KG1 (cell line): ENCODE measurements at places on chromosomes 3 and 15.

DNA sequence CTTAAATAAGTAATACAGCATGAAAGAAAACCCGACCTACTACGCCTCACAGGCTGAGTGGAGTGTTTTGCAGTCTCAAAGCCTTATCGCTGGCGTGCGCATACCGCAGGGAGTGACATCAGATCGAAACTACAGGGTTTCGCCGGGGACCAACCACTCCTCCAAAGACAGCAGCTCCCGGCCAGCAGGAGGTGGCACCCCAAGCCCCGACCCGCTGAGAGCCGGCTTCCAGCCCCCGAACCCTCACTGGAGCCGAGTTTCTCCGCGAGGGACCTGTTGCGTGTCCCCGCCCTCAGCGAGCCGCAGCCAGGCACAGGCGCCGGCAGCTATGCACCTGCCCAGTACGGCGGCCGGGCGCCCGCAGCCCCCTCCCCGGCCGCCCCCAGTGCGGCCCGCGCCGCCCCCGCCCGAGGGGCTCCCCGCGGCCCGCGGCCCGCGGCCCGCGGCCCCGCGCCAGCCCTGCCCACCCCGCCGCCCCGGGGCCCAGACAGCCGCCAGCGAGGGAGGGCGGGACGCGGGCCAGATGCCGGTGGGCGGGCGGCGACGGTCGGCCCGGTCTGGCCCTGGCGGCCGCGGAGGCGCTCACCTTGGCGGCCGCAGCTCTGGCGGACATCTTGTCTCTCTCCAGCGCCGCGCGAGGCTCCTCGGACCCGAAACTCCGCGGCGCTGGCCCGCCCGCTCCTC, 710 bp downstream of the TJP1 start:
- DNase-seq = peak; percentile 3

DNA sequence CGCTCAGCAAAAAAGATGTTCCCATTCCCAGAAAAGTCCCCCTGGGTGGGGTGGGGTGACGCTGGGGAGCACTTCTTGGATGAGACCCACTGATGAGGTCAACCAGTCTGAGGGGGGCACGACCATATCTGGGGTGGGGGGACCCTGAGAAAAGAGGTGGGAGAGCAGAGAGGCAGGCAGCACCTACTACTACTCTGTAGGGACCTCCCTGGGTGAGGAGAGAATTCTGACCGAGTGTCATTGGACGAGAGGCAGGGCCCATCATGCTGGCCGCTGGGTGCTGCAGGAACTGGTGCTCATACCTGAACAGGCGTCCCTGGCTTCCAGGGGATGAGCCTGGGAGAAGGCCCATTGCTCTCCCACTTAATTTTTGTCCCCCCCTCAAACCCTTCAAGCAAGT, 158.8 kb downstream of the KLF13 start:
- DNase-seq = no peak

DNA sequence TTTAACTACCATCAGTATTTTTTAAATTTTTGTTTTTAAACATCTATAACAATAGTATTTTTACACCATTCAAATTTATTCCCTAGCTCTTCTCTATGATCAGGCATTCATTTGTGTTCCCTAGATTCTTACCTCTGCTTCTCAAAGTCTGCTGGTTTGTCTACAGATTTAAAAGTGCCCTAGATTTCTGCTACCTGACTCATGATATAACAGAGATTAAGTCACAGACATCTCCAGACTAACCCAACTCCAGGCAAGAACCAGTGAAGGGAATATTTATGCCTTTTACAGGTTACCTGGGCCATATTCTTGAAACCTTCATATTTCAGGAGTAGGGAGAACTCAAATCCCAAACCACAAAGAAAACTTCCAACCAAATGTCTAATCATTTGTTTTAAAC, 38.8 kb downstream of the ADAM10 start:
- DNase-seq = no peak

- DNase-seq = no peak
Observed at GRCh38 chr3:3154879-3155610, 24.4 kb downstream of the CRBN start.

- DNase-seq = no peak
Observed at GRCh38 chr3:123075359-123075758, 8.5 kb downstream of the PDIA5 start.

DNA sequence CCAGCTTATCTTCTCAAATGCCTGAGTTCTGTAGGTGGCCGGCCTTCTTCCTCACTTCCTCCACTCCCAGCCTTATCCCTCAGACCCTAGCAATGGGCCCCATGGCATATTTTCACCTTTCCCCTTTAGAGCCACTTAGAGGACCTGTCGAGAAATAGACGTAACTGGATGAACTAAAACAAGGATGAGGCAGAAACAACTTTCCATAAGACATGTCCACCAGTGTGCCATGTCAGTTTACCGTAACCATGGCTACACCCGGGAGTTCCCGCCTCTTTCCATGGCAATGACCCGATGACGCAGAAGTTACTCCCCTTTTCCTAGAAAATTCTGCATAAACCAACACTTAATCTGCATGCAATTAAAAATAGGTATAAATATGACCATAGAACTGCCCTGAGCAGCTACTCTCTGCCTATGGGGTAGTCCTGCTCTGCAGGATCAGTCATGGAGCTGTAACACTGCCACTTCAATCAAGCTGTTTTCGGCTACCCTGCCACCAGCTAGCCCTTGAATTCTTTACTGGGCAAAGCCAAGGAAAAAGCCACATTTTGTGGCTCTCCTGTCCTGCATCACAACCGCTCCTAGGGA, 55.1 kb upstream of the ZBTB38 start:
- no peak for DNase-seq

- no peak for DNase-seq
Observed at GRCh38 chr3:96970211-96970610, 155.8 kb downstream of the EPHA6 start.

GRCh38 chr15:68205558-68205944, 419 bp upstream of the CALML4 start:
- DNase-seq = no peak

DNA sequence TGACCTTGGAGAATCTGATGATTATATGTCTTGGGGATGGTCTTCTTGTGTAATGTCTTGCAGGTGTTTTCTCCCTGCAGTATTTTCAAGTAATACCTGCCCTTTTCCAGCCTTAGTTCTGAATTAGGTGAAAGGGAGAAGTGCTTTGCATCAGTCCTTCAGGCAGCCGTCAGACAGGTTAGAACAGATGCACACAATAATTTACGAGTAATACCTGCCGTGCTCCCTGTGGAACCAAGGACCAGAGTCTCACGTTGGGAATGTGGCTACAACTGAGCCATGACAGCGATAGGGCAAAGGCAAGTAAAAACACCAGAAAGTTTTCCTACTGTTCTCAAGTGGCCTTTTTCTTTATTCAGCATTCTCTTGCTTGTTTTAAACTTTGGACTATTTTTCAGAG, 69.1 kb downstream of the CHCHD6 start:
- no peak for DNase-seq

- DNase-seq = no peak
Observed at GRCh38 chr3:67569324-67569723, 85.1 kb downstream of the SUCLG2 start.

DNA sequence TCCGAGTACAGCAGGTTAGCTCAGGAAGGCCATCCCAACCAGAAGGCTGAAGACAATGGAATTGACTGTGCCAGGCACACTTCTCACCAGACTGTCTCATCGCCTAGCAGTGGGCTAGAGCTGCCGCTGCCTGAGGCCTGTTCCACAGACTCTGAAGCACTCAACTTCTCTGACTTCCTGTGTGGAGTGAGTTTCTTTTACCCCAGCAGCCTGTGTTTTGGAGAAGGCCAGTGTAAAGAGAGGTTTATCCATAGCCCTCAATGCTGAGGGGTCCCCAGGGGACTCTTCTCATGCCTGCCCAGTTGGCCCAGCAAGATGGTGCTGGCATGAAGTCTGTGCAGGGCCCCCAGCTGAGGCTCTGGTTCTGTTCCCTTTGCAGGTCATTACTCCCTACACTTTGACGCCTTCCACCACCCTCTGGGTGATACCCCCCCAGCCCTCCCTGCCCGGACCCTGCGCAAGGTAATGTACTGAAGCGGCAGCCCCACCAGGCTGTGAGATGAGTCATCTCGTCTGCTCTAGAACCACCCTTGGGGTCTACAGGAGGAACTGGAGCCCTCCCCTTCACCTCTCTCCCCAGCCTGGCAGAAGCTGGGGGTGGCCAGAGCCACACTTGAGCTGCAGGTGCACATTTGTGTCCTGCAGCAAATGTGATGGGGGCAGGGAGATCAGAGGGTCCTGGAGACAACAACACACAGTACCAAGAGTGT, 5.2 kb upstream of the MANF start:
- DNase-seq = no peak

DNA sequence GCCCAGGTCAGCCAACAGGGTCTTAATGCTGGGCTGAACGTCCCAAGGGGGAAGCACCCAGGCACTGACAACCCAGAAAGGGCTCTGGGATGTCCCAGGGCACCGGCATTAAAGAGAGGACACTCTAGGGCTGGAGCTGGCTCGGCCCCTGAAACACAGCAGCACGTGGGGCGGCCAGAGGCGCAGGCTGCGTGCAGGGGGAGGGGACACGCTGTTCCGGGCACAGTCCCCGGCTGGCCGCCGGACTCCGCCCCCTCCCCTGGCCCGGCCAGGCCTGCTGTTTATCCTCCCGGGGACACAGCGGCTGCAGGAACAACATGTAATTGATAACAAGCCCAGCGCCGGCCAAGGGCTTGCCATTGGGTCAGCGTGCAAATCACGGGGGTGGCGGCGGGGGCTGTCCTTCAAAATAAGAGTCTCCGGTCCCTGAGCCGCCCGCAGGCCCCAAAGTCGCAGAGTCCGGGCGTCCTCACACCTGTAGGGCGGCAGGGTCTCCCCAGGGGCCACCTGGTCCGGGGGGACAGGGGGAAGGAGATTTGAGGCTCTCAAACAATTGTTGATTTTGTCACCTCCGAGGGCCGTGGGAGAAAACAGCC, 1.3 kb downstream of the KLF15 start:
- DNase-seq = no peak

GRCh38 chr15:39110336-39110735, 470.5 kb upstream of the THBS1 start:
- no peak for DNase-seq

- no peak for DNase-seq
Observed at GRCh38 chr3:129673897-129674797, 67.7 kb upstream of the PLXND1 start.

- no peak for DNase-seq
Observed at GRCh38 chr15:35019404-35020327, 31.6 kb upstream of the ZNF770 start.

DNA sequence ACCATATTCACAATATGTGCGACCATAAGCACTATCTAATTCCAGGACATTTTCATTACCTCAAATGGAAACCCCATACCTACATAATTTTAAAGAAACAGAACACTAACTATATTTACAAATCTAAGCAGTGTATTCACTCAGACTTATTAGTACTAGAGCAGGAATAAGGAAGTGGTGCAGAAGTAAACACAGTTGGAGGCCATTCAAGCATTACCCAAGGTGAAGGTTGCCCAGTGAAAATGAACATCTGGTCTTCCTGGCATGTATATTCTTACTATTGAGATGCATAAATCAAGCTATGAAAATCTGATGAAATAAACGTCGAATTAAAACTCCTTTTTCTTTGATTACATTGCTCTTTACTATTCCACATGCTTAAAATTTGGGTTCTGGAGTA, 78.9 kb upstream of the TTC14 start:
- DNase-seq = no peak

DNA sequence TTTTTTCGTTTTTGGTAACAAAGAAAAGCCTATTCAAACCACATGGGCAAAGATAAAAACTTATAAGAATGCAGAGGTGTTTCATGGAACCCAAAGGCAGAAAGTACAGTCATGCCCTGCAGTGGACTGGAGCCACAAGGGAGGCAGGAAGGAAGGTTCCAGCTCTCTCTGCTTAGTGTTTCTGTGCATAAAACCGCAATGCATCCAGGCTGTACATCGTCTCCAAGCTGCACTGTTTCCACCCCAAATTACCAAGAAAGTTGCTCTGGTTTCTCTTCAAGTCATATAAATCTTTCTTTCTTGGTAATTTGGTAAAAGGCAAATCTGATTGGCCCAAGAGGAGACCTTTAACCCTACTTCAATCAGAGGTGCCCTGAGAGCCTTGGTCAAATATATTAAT, 15.8 kb downstream of the TRAT1 start:
- no peak for DNase-seq

- no peak for DNase-seq
Observed at GRCh38 chr3:70250492-70250891, 61.9 kb downstream of the MDFIC2 start.

- DNase-seq = no peak
Observed at GRCh38 chr3:107798381-107798780, 275.6 kb downstream of the BBX start.

DNA sequence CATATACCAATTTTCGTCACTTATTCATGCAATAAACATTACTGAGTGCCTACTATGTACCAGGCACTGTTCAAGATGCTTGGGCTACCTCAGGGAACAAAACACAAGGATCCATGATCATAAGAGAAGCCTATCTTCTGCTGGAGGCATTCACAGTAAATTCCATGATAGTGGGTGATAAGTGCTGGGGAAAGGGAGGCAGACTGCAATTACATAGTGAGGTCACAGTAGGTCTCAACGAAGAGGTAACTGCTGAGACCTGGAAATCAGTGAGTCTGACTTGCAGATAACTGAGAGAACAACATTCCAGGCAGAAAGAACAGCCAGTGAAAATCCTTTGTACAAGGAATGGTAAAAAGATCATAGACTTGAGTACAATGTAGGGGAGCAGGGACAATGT, 33.6 kb downstream of the RAF1 start:
- DNase-seq = no peak

- DNase-seq = no peak
Observed at GRCh38 chr3:98692787-98693473, 70.2 kb upstream of the ST3GAL6 start.

- no peak for DNase-seq
Observed at GRCh38 chr15:67021455-67021854, 43.9 kb upstream of the SMAD3 start.

GRCh38 chr3:52091586-52092270, 35.4 kb upstream of the DUSP7 start:
- DNase-seq = no peak

DNA sequence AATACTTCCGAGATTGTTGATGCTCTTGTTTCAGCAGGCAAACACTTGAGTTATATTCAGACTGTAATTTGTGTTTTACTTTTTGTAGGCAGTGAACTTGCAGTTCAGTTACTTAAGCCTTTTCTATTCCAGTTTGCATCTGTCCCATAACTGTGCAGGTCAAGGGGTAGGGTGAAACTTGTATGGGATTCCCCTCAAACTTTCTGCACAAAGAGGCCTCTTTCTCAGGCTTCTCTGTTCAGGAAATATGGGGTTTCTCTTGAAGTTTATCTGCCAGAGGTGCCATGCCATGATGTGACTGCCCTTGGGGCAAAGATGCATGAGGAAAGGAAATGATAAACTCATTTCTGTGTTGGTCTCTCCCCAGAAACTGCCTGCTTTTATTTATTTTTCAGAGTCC, 66.7 kb downstream of the SLC24A1 start:
- no peak for DNase-seq

DNA sequence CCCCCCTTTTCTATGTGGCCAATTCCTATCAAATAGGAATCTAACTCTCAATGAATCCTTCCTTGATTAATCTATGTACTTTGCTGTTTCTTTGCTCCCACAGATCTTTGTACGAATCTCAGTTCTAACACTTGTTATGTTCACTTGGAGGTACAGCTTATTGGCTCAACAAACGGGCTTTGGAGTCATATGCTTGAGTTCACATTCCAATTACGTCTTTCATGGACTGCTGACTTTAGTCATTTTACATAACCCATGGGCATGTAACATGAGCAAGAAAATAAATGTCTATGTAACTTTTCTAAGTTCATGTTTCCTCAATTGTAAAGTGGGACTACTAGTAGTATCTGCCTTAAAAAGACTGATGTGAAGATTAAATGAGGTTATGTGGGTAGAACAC, 123.2 kb upstream of the TBC1D5 start:
- DNase-seq = no peak
